ENCODE measurements at places on chromosomes 1 and 21.

GRCh38 chr21:16418642-16419041, 688.9 kb downstream of the USP25 start:
- DNase-seq = no peak

- no peak for DNase-seq
Measured at GRCh38 chr1:188476606-188477005, 1647.9 kb downstream of the PLA2G4A start.

DNA sequence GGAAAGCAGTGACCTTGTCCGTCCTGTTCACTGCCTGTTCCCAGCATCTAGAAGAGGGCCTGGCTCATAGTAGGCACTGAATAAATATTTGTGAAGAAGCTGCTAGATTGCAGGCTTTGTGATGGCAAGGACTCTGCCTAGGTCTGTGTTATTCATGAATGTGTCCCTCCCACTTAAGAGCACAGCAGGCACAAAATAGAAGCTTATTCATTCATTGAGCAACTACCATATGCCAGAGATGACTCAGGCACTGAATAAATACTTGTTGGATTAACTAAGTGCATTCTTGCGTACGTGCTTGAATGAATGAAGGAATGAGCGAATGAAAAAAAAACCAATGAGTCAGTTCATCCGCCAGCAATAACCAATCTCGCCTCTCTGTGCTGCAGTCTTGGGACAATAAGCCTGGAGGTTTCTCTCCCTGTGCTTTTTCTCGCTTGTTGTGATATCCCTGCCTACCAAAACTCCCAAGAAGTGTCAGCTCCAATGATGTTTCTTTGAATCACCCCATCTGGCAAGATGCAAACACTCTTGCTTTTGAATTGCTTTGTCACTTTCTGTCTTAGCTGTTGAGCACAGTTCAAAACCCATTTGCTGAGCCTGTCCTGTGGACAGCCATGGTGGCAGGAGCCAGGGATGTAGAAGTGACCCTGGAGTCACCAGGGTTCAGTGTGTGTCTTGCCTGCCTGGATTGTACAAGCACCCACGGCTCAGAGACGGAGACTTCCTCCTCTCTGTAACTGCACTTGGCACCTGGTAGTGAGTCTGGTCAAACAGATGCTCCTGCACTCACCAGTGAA, 143.9 kb downstream of the KAZN start:
- DNase-seq = no peak

DNA sequence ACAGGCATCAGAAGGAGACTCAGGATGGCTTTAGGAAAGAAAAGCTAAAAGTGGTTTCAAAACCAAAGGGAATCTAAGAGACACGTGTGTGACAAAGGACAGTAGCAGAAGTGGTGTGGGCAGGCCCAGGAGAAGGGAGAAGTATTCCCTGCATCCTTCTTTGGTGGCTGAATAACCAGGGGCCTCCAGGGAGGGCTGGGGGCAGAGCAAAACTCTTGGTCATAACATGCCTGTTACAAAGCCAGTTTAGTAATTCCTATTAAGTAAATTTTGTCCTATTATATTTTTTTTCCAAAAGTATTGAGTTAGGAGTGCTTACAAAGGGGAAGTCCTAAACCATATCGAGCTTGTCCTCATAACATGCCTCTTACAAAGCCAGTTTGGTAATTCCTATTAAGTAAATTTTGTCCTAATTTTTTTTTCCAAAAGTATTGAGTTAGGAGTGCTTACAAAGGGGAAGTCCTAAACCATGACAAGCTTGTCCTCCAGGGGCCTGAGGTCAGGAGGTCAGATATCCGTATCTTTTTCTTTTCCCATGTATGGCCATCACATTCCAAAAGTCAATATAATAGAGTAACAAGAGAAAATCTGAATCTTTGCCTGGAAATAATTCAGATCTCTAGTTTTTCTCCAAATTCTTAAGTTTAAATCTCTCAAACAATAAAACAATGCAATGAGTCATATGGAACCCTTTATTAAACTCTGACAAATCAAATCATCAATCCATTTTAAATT, 509.2 kb downstream of the LTN1 start:
- no peak for DNase-seq

DNA sequence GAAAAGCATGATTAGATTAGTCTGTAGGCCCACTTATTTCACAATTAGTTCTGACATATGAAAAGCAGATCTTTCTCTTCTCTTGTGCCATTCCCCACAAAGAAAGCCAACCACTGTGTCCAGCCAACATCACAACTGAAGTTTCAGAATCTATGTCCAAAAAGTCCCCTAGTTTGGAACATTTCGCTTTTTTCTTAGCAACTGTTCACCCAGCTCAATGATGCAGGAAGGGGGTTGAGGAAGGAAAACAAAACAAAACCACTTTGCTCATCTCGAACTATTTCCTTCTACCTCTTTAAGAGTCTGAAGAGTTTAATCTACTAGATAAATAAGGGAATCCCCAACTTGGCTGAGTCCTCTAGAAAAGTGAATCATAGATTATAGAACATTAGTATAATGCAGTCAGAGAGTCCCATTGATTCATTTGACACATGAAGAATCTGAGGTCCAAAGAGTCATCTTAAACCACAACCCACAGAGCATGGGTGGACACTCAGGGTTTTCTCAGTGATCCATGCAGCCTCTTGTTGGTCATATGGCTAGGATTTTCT, 159.3 kb upstream of the SGIP1 start:
- no peak for DNase-seq

GRCh38 chr1:56589369-56589768, 10.0 kb upstream of the PLPP3 start:
- DNase-seq = no peak

- peak; percentile 70 for DNase-seq
Measured at GRCh38 chr21:36297938-36298572, 21.9 kb upstream of the MORC3 start.

DNA sequence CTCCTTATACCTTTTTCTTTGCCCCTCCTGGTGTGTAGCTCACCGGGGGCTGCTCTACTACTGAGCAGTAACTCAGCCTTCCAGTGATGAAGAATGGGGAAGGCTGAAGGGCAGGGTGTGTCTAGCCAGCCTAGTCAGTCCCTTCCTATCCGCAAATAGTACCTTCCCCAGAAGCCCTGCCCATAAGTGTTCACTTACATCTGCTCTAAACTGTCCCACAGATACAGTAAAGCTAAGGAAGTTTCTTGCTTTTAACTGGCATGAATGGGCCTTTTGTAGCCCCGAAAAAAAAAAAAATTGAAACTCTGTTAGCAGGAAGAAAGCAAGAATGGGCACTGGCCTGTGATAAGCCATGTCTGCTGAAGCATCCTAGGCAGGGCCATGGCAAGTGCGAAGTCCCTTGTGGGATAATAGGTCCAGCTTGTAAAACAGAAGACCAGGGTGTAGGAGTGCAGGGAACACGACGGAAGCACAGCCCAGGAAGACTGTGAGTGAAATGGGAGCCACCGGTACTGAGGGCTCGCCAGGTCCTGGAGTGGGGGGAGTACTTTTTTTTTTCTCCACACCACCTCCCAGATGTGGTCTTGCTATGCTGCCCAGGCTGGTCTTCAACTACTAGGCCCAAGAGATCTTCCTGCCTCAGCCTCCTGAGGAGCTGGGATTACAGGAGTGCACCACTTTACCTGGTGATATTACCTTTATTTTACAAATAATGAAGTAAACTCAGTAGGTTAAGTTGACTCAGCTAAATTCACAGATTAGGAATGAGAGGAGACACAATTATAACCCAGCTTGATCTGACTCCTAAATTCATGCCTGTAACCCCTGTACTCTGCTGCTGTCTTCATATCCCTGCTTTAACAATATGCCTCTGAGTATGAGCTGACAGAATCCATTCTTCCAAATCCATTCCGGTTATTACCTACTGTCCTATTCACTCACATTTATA, 347.5 kb downstream of the SMYD3 start:
- no peak for DNase-seq

- no peak for DNase-seq
Measured at GRCh38 chr1:178818416-178818815, 52.5 kb downstream of the ANGPTL1 start.

GRCh38 chr1:175822580-175822979, 79.2 kb upstream of the TNR start:
- DNase-seq = no peak

- DNase-seq = peak; percentile 79
Measured at GRCh38 chr21:31198575-31198974, 145.5 kb downstream of the TIAM1 start.

GRCh38 chr1:116716391-116716790, 37.8 kb upstream of the CD2 start:
- no peak for DNase-seq

- DNase-seq = no peak
Measured at GRCh38 chr1:33918368-33918767, 54.5 kb downstream of the HMGB4 start.

GRCh38 chr1:159831412-159832141, 4.9 kb downstream of the SLAMF8 start:
- no peak for DNase-seq

GRCh38 chr21:24045775-24046215, 1561.5 kb downstream of the MRPL39 start:
- peak; percentile 45 for DNase-seq

- DNase-seq = no peak
Measured at GRCh38 chr1:38235705-38236104, 189.1 kb upstream of the POU3F1 start.

DNA sequence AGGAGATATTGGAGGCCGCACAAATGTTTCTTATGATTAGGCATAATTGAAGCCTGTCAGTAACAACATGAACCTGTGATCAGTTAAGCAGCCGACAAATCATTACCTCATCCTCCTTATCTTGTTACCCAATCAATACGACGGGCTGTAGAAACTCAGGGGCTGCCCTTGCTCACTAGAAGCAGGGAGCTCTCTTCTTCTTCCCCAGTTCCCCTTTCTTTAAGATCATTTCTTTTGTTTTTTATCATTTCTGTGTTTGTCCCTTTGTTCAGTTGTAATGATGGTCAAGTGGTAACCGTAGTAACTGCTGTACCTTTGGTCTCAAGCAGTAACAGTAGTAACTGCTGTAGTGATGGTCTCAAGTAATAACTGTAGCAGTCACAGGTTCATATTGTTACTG, 13.8 kb upstream of the FCGR2A start:
- no peak for DNase-seq

- DNase-seq = no peak
Measured at GRCh38 chr1:29496701-29497100, 260.4 kb downstream of the PTPRU start.

GRCh38 chr1:25118546-25118945, 113.8 kb downstream of the SYF2 start:
- no peak for DNase-seq
